ENCODE measurements at places on chromosomes 12 and 14. TPM values are rescaled to one million over a fixed set of nuclear protein-coding genes. Genes with fewer than 3 reads are reported as not detected.

Gene INHBC
- not detected for total RNA-seq

Gene ASCL1
- not detected for total RNA-seq

Gene C12orf54
- total RNA-seq: not detected

Gene JPH4
- 0.73 TPM for total RNA-seq

Gene TTC6
- total RNA-seq: 78.6 TPM

Gene ART4
- total RNA-seq: 1.6 TPM

Gene SERPINA10
- not detected for total RNA-seq

Gene KCNJ8
- total RNA-seq: 8.6 TPM

Gene MRPS35
- total RNA-seq: 43.5 TPM

Gene RDH12
- total RNA-seq: not detected

Gene NID2
- total RNA-seq: 30.8 TPM

Gene JAG2
- 15.4 TPM for total RNA-seq

Gene SYT1
- total RNA-seq: 1.1 TPM

Gene REM2
- total RNA-seq: 1.2 TPM

Gene PARPBP
- 3.9 TPM for total RNA-seq

GRCh38 chr12:91183551-91183950, 934 bp upstream of the DCN start:
- H3K4me3 ChIP-seq: no peak overlapping the region
- no peaks in the 10 kb centered on the region for H3K27me3 ChIP-seq
- H3K27ac ChIP-seq: peak overlapping the region; percentile 74
- DNase-seq: no peak
- no peaks in the 10 kb centered on the region for H3K36me3 ChIP-seq
- H3K4me1 ChIP-seq: no peaks in the 10 kb centered on the region

- no peak overlapping the region for H3K27ac ChIP-seq
- H3K27me3 ChIP-seq: no peaks in the 10 kb centered on the region
- no peak overlapping the region for H3K4me3 ChIP-seq
- H3K4me1 ChIP-seq: no peaks in the 10 kb centered on the region
Measured at GRCh38 chr12:112294793-112295192, 87.4 kb downstream of the HECTD4 start.

GRCh38 chr14:35374263-35374712, 30.3 kb downstream of the NFKBIA start:
- peak overlapping the region; percentile 78 for H3K27ac ChIP-seq
- H3K36me3 ChIP-seq: no peaks in the 10 kb centered on the region
- no peak for DNase-seq
- H3K4me1 ChIP-seq: no peaks in the 10 kb centered on the region

DNA sequence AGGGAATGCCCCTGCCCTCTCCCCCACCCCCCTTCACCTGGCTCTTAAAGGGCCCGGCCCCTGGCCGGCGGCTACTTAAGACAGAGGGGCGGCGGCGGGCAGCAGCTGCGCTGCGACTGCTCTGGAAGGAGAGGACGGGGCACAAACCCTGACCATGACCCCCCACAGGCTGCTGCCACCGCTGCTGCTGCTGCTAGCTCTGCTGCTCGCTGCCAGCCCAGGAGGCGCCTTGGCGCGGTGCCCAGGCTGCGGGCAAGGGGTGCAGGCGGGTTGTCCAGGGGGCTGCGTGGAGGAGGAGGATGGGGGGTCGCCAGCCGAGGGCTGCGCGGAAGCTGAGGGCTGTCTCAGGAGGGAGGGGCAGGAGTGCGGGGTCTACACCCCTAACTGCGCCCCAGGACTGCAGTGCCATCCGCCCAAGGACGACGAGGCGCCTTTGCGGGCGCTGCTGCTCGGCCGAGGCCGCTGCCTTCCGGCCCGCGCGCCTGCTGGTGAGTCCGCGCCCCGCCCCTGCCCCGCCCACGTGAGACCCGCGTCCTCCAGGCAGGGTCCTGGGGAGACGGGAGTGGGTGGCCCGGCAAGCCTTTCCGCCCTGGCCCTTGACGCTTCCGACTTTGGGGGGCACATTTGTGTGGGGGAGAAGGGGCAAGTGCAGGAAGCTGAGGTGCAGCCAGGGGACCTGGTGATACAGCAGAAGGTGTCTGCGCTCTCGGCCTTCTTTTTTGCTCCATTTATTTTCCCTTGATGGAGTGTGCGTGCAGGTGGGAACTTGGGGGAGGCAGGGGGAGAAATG, at the start of gene IGFBP6:
Gene IGFBP6, plus strand, starts transcription at position 104 of the 790 bp plus-strand sequence. Its CDS starts 51 bp downstream, at position 155.
- DNase-seq: peak; percentile 45
- no peaks in the 10 kb centered on the region for H3K36me3 ChIP-seq
- H3K4me3 ChIP-seq: peak within 1 kb of the TSS; percentile 57
- no peaks in the 10 kb centered on the region for H3K4me1 ChIP-seq

DNA sequence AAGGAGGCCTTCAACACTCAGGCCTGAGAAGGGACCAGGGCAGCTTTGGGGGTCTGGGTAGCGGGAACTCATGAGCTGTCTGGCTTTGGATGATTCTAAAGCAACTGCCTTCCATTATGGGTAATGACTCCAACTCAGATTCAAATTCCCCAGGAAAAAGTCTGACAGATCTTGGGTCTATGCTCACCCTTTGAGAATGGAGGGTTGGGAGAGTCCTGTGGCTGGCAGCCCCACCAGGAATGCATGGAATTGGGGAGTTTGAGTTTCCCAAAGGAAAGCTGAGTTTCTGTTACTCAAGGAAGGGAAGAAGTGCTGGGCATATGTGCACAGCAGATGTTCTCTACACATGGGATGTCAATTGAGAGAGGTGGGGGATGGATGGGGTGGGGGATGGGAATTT, 22.4 kb upstream of the LTBP2 start:
- H3K27me3 ChIP-seq: no peaks in the 10 kb centered on the region
- no peak overlapping the region for H3K4me3 ChIP-seq

DNA sequence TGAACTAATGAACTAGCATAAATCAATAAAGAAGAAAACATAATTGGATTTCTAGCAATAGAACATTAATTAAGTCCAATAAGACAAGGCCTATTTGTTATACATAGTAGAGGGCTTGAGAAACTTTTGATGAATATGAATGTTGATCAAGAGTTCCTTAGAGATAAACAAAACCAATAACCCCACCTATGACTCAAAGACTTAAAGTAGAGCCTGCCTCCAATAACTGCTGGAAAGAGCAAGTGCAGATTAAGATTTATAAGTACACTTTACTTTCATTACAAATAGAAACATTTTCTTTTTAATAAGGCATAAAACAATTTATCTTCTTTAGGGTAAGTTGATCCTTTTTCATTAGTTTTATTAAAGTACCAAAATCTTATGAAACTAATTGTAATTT, 185.7 kb downstream of the SRGAP1 start:
- no peaks in the 10 kb centered on the region for H3K4me1 ChIP-seq
- no peak overlapping the region for H3K4me3 ChIP-seq
- H3K36me3 ChIP-seq: no peaks in the 10 kb centered on the region
- no peak for DNase-seq
- H3K27ac ChIP-seq: no peak overlapping the region
- H3K27me3 ChIP-seq: no peaks in the 10 kb centered on the region

DNA sequence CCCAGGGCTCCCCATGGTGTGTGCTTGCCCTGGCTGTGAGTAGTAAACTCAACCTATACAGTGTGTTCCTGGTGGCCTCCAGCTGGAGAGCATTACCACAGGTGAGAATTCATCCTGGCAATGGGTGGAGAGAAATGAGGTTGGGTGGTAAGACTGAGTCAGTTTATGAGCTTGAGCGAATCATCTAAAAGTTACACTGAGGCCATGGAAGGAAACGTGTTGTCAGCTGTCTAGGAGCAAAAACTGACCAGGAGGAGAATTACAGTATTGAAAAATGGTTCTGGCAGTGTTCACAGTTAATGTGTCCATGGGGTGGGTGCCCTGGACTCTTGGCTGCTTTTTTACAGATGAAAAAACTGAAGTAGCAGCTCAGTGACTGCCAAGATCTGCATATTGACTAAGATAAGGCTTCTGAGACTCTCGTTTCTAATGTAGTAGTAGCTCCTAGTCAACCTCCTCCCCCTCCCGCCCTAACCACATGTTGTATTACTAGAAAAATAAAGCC, 202.0 kb upstream of the AMIGO2 start:
- no peaks in the 10 kb centered on the region for H3K4me1 ChIP-seq
- no peaks in the 10 kb centered on the region for H3K36me3 ChIP-seq
- no peaks in the 10 kb centered on the region for H3K27me3 ChIP-seq
- H3K4me3 ChIP-seq: no peak overlapping the region

GRCh38 chr12:563250-563781, 99.9 kb downstream of the NINJ2 start:
- peaks cover 3% of the 10 kb centered on the region for H3K4me1 ChIP-seq
- H3K27ac ChIP-seq: no peak overlapping the region
- no peaks in the 10 kb centered on the region for H3K27me3 ChIP-seq

GRCh38 chr14:32679927-32680612, 258.6 kb upstream of the NPAS3 start:
- DNase-seq: no peak
- no peak overlapping the region for H3K27ac ChIP-seq
- H3K4me1 ChIP-seq: no peaks in the 10 kb centered on the region
- H3K27me3 ChIP-seq: no peaks in the 10 kb centered on the region
- H3K4me3 ChIP-seq: no peak overlapping the region
- no peaks in the 10 kb centered on the region for H3K36me3 ChIP-seq

GRCh38 chr14:93986955-93987354, 10.1 kb upstream of the CCDC197 start:
- no peak for DNase-seq
- H3K36me3 ChIP-seq: no peaks in the 10 kb centered on the region
- no peaks in the 10 kb centered on the region for H3K4me1 ChIP-seq
- no peaks in the 10 kb centered on the region for H3K27me3 ChIP-seq
- H3K27ac ChIP-seq: no peak overlapping the region

DNA sequence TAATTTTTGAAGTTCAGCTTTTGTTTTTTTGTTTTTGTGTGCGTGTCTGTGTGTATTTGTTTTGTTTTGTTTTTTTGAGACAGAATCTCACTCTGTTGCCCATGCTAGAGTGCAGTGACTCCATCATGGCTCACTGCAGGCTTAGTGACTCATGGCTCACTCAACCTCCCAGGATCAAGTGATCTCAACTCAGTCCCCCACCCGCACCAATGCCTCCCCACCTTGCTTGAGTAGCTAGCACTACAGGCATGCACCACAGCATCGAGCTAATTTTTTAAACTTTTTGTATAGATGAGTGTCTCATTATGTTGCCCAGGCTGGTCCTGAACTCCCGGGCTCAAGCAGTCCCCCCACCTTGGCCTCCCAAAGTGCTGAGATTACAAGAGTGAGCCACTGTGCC, 981.4 kb downstream of the BCL11B start:
- no peaks in the 10 kb centered on the region for H3K36me3 ChIP-seq
- DNase-seq: no peak
- no peaks in the 10 kb centered on the region for H3K27me3 ChIP-seq
- no peaks in the 10 kb centered on the region for H3K4me1 ChIP-seq

GRCh38 chr14:66369157-66369697, 116.9 kb upstream of the CCDC196 start:
- no peak for DNase-seq
- no peak overlapping the region for H3K4me3 ChIP-seq
- H3K27me3 ChIP-seq: no peaks in the 10 kb centered on the region
- H3K27ac ChIP-seq: no peak overlapping the region

DNA sequence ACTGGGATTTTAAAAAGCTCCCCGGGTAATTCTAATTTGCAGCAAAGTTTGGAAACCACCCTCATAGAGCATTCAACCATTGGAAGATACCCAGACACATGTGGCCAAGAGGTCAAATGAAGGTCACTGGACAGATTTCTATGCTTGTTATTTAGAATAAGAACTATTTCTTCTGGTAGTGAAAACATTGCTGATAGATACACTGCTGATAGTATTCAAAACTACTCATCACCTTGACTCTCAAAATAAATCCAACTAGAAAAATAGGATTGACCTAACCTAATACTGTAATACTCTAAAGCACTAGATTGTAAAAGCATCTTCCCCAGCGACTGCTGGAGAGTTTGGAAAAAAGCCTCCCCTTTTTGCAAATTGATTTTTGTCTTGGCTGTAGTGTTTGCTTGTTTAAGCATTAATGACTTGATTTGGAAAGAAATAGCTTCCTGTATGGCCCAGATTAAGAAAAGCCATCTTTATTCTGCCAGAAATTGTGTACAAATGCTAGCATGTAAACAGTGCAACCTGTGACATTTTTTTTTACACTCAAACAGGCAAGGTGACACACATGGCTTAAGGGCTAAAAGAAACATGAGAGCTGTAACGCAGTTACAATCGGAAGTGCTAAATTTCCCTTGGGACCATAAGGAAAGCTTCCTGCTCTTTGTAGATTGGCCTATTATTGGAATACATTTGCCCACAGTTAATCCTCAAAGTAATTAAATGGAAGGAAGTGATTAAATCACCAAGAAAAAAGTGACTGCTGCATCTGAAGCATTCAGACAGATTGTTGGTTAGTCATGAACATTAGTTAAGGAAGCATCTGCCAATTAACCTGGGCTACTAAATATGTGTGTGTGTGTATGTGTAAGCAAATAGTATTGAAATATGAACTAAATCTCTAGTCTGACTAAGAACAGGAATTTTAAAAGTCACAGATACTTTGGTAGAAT, 356.5 kb upstream of the ATP2B1 start:
- H3K27me3 ChIP-seq: no peaks in the 10 kb centered on the region
- H3K4me1 ChIP-seq: no peaks in the 10 kb centered on the region
- no peak overlapping the region for H3K27ac ChIP-seq
- no peaks in the 10 kb centered on the region for H3K36me3 ChIP-seq
- no peak overlapping the region for H3K4me3 ChIP-seq
- no peak for DNase-seq

DNA sequence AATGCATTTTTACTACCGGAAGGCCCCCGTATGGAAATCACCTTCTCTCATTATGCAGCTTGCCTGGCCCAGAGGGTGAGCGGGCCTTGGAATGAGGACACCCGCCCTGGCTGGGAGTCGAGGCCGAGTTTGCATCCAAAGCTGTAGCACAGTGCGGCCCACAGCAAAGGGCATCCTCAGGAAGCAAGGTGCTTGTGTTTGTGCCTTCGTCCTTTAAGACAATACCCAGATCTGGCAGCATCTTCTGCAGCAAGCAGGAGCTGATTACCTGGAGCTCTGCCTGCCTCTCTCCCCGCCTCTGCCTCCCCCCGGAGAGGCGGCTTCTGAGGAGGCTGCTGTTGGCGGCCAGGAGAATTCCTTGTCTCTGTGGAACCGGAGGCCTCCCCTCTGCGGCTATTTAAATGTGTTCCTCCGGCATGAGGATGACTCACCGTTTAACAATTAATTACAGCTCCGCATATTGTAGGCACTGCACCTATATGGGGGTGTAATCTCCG, 145.3 kb downstream of the CACNA1C start:
- H3K4me3 ChIP-seq: peak overlapping the region; percentile 25
- no peaks in the 10 kb centered on the region for H3K36me3 ChIP-seq
- no peaks in the 10 kb centered on the region for H3K27me3 ChIP-seq
- peak overlapping the region; percentile 43 for H3K27ac ChIP-seq
- DNase-seq: peak; percentile 47
- no peaks in the 10 kb centered on the region for H3K4me1 ChIP-seq

DNA sequence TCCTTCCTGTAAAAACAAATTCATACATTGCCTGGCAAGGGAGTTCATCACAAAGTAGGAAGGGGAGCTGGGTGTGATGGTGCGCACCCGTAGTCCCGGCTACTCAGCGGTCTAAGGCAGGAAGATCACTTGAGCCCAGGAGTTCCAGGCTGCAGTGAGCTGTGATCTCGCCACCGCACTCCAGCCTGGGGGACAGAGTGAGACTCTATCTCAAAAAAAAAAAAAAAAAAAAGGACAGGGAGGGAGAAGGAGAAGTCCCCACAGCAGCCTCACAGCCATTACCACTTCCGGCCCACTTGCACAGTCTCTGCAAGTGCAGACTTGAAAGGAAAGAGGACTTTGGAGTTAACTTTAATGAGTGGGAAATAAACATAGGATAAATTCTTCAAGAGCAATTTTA, 121.0 kb downstream of the FBXL14 start:
- no peak overlapping the region for H3K4me3 ChIP-seq
- H3K27ac ChIP-seq: peak overlapping the region; percentile 71

- no peaks in the 10 kb centered on the region for H3K27me3 ChIP-seq
- no peak overlapping the region for H3K4me3 ChIP-seq
- no peaks in the 10 kb centered on the region for H3K4me1 ChIP-seq
Measured at GRCh38 chr14:104940526-104941150, 16.0 kb downstream of the PLD4 start.

Data from breast epithelium (tissue), 4 donors.